Chondrocyte (in vitro differentiated cells): ENCODE measurements at places on chromosomes 7 and 10. TPM values are rescaled to one million over a fixed set of nuclear protein-coding genes. Genes with fewer than 3 reads are reported as not detected.

GRCh38 chr7:91636728-91637127 lies 243.8 kb downstream of the MTERF1 start:
- DNase-seq: no peak
- no peak overlapping the region for H3K4me3 ChIP-seq
- H3K27me3 ChIP-seq: no peaks in the 10 kb centered on the region
- no peaks in the 10 kb centered on the region for H3K4me1 ChIP-seq

GRCh38 chr7:26379711-26380110 lies 88.0 kb downstream of the SNX10 start:
- H3K4me3 ChIP-seq: no peak overlapping the region
- H3K27ac ChIP-seq: no peak overlapping the region
- no peak for DNase-seq
- H3K36me3 ChIP-seq: no peaks in the 10 kb centered on the region
- no peaks in the 10 kb centered on the region for H3K4me1 ChIP-seq

GRCh38 chr10:51369903-51370302 lies 295.6 kb downstream of the PRKG1 start:
- H3K4me3 ChIP-seq: no peak overlapping the region
- no peak overlapping the region for H3K27ac ChIP-seq
- no peaks in the 10 kb centered on the region for H3K27me3 ChIP-seq

SLC26A3 gene
- total RNA-seq: not detected in 3 replicates
